ENCODE measurements at places on chromosomes 13 and 19.

GRCh38 chr19:46755077-46755852 lies 9.0 kb upstream of the STRN4 start:
- no peak for DNase-seq

DNA sequence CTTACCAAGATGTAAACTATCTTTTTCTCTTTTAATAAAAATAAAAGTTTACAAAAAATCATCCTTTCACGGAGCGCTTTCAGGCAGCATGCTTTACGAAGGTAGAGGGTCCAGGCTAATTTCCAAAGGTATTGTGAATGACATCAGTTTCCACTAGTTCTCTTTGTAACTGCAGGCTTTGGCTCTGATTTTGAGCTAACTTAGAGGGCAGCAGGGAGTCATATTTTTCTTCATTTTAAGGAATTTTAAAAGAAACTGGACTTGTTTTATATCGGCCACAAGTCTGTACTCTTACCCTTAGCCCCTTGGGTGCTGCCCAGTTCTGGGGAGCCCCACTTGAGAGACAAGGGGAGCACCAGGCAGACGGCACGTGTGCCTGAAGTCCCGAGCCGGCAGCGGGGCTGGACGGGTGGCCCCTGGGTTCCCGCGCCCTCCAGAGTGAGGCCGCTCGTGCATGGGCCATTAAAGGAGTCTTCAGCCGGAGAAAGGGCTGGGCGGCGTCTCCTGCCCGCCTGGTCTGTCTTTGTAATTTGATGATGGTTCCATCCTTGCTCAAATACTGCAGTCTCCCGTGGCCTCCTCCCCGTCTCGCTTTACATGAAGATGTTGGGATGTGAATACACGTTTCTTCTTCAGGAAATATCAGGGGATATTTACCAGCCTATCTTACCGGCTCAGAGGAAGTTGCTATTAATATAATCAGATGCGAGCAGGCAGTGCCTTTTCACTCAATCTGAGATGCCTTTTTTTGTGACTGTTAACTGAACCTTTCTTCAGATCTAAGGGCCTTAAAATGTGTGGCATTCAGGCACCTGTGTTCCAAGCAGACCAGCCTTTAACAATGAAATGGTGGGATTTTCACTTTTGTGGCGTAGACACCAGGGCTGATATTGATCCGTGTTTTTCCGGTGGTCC lies 67.4 kb downstream of the GGACT start:
- DNase-seq, result no peak

- no peak for DNase-seq
Measured at GRCh38 chr13:30234619-30235162, 72.7 kb downstream of the KATNAL1 start.

- no peak for DNase-seq
Measured at GRCh38 chr13:94561126-94561525, 34.8 kb downstream of the TGDS start.

All from RPMI8226 (cell line).